Hematopoietic multipotent progenitor cell treated with erythropoietin and hydrocortisone succinate and interleukin-3 and kit ligand, for 8 days (in vitro differentiated cells): ENCODE measurements at places on chromosomes 6 and 20.

- DNase-seq = no peak
These were observed 292.0 kb downstream of the ALDH8A1 start for GRCh38 chr6:134657751-134658527.

- DNase-seq = no peak
These were observed 314.3 kb downstream of the EPHA7 start for GRCh38 chr6:93105017-93105416.

- DNase-seq = no peak
These were observed 41.4 kb upstream of the ARHGAP18 start for GRCh38 chr6:129751384-129751783.

DNA sequence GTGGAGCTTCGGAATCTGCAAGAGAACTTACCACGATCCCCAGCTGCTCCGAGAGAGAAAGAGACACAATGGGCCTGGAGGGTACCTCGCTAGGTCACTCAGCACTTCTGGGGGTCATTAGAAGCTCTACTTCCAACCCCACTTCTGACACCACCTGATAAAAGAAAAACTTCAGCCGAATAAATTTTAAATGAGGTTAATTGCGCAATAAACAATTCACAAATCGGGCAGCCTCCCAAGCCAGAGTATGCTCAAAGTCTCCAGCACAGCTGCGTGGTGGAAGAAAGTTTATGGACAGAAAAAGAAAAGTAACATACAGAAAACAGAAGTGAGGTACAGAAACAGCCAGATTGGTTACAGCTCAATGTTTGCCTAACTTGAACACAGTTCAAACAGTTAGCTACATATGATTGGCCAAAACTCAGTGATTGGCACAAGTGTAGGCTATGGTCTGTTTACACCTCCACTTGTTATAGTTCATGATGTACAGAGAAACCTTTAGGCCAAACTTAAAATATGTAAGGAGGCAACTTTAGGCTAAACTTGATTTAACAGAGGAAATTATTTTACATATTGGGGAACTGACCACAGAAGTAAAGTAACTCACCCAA, 52.6 kb downstream of the COL11A2 start:
- DNase-seq = no peak

- DNase-seq = no peak
These were observed 206.7 kb upstream of the SULF2 start for GRCh38 chr20:47991875-47992488.

- DNase-seq = no peak
These were observed 61.1 kb downstream of the CAP2 start for GRCh38 chr6:17454316-17455005.

GRCh38 chr20:39691151-39691862, 729.2 kb downstream of the DHX35 start:
- DNase-seq = no peak

- no peak for DNase-seq
These were observed 949.6 kb downstream of the TBC1D32 start for GRCh38 chr6:120384671-120385070.

DNA sequence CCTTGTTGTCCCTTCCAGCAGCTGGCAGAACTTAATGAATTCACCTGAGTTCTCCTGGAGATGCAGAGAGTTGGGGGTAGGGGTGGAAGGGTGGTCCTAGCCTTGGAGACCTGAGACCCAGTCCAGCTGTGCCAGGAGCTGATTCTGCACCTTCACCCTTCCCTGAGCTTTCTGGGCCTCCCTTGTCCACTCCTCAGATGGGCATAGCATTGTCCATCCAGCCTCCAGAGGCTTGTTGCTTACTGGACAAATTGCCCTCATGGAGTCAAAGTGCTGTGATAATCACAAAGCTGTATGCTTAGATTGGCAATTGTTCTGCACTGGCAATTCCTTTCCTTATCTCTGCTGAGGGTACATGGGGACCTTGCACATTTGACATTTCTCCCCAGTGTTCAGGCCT, 16.5 kb downstream of the CST9L start:
- no peak for DNase-seq

DNA sequence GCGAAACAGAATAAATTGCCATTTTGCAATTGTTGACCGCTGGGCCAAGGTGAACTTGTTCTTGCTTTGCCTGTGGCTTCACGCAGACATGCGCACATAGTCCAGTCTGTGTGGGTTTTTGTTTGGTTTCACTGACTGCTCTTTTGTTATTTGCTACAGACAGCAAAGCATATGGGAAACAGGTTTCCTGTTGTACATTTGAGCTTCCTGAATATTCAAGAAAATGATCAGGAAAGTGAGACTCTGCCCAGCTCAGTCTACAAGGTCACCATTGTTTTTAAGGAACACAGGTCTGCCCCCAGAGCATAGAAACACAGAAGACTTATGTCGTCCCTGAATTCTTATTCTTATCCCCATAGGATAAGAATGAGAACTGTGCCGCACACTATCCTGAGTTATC, 55.6 kb downstream of the SASH1 start:
- DNase-seq = no peak

DNA sequence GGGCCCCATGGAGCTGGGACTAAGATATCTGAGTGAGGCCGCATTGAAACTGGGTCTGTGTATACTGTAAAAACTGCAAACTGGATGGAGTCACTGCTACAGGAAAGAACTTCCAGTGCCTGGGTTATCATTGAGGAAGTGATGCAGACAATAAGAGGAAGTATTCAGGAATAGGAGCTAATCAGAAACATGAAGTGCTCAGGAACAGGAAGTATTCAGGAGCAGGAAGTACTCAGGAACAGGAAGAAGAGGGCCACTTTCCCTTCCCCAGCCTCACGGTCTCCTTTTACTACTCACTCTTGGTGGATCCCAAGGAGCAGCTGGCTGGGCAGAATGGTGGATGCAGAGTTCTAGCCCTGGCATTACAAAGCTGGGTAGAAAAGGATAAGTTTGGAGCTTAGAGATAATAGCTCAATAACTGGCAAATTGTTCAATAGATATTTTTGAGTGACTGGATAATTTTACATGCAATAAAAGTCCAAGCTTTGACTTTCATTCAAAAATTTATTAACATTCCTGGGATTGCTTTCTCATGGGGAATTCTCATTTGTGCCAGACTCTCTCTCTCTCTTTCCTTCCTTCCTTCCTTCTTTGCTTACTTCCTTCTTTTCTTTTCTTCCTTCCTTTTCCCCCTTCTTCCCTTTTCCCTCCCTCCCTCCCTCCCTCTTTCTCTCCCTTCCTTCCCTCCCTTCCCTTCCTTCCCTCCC, 82.2 kb upstream of the PAX1 start:
- DNase-seq = no peak

- DNase-seq = no peak
These were observed 67.6 kb upstream of the TMEM200A start for GRCh38 chr6:130298258-130298657.

DNA sequence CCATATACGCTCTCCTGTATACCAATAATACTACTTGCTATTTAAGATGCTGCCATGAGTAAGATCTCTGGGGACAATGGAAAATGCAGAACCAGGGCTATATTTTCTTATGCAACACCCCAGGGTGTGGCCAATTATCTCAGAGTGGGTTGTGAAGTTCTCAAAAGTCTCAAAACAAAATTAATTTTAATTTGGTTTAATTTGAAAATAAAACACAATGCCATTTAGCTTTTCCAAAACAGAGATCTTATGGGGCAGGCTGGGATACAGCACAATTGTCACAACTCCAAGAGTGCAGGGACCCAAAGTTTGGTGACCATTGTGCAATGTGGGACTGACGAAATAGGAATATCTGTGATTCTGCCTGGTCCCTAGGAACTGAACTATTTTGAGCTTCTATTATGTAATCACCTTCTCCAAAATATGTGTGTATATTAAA, 43.1 kb downstream of the MBOAT1 start:
- peak; percentile 49 for DNase-seq

DNA sequence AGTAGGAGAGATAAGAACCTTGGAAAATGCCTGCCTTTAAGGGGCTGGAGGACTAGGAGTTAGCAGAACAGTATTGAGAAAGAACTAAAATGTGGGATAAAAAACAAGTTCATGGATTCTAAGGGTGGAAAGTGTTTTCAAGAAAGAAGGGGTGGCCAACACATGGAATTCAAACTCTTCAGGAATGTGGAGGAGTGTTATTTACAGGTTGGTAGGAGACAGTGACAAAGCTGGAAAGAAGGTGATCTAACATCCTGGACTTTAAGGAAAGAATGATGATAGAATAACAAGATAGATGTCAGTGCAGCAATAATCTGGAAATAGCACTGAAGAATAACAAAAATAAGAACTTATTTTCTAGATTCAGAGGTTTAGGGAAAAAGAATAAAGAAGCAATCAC, 54.0 kb upstream of the TNFRSF21 start:
- no peak for DNase-seq

- no peak for DNase-seq
These were observed 18.6 kb upstream of the LSM14B start for GRCh38 chr20:62103508-62104233.

DNA sequence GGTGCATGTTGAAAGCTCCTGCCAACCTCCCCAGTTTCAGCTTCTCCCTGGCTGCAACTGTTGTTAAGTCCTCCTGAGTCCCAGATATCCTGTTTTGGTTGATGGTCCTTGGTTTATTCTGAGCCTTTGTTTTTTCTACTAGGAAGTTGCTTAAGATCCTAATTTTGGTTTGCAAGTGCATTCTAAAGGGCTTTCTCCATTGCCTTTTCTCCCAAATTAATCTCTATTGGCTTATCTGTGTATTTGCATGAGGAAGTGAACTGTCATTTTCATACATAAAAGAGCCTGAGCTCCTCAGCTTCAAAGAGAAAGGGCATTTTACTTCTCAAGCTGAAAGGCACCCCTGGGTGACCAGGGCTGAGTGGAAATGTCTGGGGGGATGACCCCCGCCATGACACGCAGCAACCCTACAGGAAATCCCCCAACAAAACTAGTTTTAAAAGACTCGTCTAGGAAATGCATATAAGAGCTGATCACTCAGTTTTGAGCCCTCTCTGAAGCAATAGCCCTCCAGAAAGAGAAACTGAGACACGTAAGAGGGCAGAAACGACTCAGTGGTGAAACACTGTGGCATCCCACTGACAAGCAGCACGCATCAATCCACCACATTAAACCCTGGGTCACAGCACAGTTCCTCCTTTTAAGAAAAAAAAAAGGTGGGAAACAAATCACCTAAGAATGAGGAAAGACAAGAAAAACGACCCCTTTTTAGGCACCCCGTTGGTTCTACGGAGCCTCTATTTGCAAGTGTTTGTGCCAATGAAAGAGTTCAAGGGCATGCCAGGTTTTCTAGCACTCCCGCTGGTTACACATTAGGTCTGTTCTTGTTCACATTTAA, 140.9 kb downstream of the THBS2 start:
- DNase-seq = no peak

- DNase-seq = no peak
These were observed 161.0 kb downstream of the RALGAPA2 start for GRCh38 chr20:20551409-20551808.

DNA sequence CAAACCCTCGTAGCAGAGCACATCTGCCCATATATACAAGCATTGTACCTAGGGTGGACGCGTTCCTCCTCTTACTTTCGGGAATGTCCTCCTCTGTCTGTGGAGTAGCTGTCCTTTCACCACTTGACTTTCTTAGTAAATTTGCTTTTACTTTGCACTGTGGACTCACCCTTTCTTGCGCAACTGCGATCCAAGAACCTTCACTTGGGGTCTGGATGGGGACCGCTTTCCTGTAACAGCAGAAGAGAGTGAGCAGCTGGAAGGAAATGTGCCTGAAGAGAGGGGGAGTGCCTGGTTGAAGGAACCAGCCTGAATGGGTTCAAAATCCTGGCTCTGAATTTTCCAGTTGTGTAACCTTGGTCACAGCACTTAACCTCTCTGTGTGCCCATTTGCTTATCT, 40.1 kb upstream of the PMEPA1 start:
- no peak for DNase-seq

DNA sequence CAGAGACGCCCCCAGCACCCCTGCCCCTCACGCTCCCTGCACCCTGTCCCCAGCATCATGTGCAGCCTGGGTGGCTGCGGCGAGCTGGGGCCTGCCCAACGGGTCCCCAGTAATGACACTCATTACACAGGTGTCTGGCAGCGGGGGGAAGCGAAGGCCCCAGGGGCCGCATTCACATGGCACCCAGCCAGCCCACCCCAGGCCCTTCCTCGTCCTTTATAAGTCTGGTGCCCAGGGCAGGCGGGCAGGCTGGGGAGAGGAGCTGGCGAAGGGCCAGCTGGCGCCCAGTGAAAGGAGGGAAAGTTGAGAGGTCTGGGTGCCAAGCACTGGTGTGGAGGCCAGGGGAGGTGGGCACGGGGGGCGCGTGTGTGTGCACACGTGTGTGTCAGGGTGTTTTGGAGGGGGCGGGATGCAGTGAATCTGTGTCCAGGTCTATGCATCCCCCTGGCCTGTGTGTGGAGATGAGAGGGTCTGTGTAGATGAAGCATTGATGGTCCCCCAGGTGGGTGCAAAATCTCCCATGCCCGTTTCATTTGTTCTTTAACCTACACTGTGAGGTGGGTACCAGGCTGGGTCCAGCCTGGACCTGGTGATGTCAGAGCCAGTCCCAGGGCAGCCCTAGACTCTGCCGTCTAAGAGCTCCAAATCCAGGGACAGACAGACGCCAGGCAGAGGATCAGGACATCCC, 105.3 kb downstream of the CEBPB start:
- DNase-seq = no peak

- no peak for DNase-seq
These were observed 23.0 kb downstream of the GMDS start for GRCh38 chr6:2222275-2222842.

GRCh38 chr20:21154692-21155091, 28.8 kb downstream of the KIZ start:
- DNase-seq = no peak

DNA sequence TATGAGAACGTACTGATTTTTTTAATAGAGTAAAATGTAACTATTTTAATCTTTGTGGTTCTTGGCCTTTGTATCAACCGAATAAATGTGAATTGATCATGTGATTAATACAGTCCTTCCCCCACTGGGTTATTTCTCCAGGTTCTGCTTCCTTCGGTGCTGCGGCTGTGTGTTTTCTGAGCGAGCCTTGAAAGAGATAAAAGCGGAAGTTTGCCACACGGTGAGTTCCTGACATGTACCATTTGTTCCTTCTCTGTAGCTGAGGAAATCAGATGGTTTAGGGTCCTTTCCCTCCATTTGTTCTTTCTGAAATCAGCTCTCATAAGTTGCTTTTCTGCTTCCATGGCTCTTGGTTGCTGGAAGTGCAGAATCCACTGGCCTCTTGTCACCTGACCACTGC, 15.5 kb downstream of the RTF2 start:
- DNase-seq = no peak

DNA sequence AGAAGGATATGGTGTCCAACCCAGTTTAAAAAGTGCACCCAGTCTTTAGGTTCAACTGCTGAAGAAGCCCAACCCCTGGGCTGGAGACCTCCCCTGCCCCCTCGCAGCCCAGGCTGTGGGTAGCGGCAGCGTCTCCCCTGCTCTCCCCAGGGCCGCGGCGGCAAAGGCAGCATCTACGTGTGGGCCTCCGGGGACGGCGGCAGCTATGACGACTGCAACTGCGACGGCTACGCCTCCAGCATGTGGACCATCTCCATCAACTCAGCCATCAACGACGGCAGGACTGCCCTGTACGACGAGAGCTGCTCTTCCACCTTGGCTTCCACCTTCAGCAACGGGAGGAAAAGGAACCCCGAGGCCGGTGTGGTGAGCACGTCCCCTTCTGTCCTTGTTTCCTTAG, 77.6 kb downstream of the BFSP1 start:
- DNase-seq = no peak
